ENCODE measurements at places on chromosomes 11 and 22. TPM values are rescaled to one million over a fixed set of nuclear protein-coding genes. Genes with fewer than 3 reads are reported as not detected.

Gene AQP11
- 2.8 TPM for polyA plus RNA-seq

Gene MUC6
- 0.66 TPM for polyA plus RNA-seq

DNA sequence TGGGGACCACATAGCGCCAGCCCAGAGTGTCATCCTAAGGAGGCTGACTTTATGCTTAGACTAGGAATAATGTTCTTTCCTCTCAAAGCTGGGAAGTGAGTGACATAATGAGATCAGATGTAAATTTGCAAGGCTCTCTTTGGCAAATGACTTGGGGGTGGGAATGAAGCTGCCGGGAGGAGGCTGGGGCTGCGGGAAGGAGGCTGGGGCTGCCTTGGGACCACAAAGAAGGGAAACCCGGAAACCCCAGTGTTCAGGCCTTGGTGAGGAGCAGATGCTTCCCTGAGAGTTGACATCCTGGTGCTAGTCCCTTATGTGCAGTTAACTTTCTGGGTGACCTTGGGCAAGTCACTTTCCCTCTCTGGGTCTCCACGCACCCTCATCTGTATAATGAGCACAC is 182.0 kb downstream of the CHST1 start:
- no peak for DNase-seq

GRCh38 chr11:118226296-118226695 is 1.5 kb upstream of the JAML start:
- DNase-seq = peak; percentile 57

- no peak for DNase-seq
These were observed 96.8 kb downstream of the TTC28 start for GRCh38 chr22:28582806-28583205.

GRCh38 chr22:42637555-42637954 is 2.8 kb downstream of the ATP5MGL start:
- no peak for DNase-seq

DNA sequence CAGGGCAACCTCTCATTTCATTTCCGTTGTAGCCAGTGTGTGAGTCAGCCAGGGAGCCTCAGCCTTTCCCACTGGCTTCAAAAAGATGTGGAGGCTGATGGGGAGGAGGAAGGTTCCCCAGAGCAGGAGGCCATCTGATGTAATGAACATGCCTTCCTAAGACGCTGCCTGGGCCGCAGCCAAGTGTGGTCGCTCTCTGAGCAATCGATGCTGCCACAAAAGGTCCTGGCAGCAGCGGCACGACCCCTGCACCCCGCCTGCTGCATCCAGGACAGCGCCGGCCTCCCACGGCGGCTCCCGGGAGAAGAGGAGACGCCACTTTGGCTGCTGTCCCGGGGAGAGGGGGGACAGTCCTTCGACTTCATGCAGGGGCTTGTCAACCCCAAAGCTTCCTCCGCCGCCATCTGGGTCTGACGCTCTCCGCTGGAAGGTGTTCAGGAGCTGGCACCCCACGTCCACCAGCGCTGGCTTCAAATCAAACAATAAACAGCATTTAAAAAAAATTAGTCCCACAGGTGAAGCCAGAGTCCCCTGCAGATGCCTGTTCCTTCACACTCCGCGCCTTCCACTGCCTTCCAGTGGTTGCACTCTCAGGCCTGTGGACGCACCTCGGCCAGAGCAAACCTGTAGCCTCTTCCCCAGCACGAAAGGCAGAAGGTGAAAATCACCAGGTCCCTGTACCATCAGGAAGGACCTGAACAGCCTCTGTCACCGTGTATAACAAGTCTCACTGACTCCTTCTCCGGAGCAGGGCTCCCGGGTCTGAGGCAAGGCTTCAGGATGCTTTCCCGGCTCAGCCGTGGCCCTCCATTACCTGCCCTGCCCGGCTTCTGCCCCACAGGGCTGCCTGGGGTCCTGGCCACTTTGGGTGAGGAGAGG is 930.7 kb downstream of the BRD1 start:
- DNase-seq = no peak

DNA sequence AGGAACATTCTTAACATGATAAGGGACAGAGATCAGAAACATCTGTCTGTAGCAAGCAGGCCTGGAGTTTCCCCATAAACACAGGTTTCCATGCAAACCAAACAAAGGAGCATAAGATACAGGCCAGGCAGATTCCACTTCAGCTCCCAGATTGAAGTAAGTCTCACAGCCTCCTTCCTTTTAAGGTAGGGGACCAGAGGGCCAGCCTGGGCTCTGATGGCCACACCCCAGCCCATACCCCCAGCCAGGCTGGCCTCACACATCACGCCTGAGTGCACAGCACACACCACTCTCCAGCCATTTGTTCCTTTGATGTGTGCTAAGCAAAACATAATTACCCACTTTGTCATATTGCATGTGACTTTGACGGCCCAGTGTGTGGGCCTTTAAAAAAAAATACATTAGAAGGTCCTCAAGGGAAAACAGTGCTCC is 518.7 kb downstream of the NTM start:
- no peak for DNase-seq
